ENCODE measurements at places on chromosomes 12 and 14. TPM values are rescaled to one million over a fixed set of nuclear protein-coding genes. Genes with fewer than 3 reads are reported as not detected.

The SIRT4 gene
- 3.9 TPM for total RNA-seq

DNA sequence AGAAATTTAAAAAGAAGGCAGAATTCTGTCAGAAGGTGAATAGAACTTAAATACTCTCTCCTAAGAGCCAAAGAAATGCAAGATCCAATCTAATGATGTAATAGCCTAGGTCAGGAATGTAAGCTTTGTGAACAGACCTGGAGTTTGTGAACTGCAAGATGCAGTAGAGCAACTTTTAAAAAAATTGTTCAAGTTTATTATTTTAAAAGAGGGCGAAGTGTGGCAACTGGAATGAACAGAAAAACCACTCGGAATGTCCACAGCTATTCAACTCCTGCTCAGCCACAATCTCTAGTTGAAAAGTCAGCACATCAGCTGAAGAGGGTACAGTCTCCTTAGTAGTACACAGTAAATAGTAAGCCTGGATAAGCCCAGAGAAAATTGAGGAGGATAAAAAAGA is 228.8 kb downstream of the PPFIA2 start:
- no peak overlapping the region for H3K4me3 ChIP-seq
- DNase-seq: no peak
- H3K4me1 ChIP-seq: no peaks in the 10 kb centered on the region
- H3K27me3 ChIP-seq: no peaks in the 10 kb centered on the region
- H3K36me3 ChIP-seq: no peaks in the 10 kb centered on the region
- H3K27ac ChIP-seq: no peak overlapping the region

- no peaks in the 10 kb centered on the region for H3K27me3 ChIP-seq
- H3K27ac ChIP-seq: no peak overlapping the region
- no peaks in the 10 kb centered on the region for H3K36me3 ChIP-seq
- DNase-seq: no peak
- H3K4me3 ChIP-seq: no peak overlapping the region
These were observed 217.8 kb upstream of the BMP4 start for GRCh38 chr14:54174457-54174856.

The RNASE3 gene
- 0.76 TPM for total RNA-seq

DNA sequence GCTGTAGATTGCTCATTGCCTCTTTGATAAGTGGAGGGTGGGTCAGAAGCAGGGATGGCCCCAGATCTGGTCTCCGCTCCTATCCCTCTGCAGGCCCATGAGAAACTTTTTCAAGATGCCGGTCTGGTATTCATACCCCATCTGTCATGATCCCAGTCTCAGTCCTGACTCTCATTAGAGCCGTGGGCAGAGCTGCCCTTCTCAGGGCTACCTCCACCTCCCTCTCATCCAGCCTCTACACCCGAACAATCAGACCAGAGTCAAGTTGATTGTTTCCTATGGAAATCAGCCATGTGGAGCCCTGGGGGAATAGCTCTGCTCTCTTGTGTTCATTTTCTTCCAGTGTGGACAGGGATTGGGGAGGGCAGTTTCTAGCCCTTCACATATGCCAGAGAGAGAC is 45.8 kb downstream of the NEUROD4 start:
- no peak for DNase-seq
- no peak overlapping the region for H3K27ac ChIP-seq
- H3K27me3 ChIP-seq: no peaks in the 10 kb centered on the region

Data from upper lobe of left lung (tissue), 6 donors.